ENCODE measurements at places on chromosomes 2 and 18.

GRCh38 chr2:236365258-236366048 is 101.2 kb upstream of the ASB18 start:
- no peak for DNase-seq

DNA sequence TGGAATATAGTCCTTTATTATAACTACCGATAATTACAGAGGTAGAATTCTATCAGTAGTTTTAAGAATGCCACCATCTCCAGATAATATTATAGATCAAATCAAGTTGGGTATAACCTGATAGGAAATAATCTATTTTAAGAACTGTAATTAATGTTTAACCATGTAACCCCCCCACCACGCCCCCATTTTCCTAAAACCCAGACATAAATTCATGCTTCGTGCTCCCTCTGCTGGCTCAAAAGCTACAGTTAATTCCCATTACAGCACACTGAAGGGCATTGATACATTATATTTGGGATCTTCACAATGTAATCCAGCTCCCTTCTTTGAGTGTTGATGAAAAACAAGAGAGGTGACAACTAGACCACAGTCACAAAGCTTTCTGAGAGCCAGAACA is 228.0 kb upstream of the SMAD7 start:
- DNase-seq = peak; percentile 13

- DNase-seq = no peak
These were observed 92.1 kb downstream of the ADAM23 start for GRCh38 chr2:206535260-206535986.

DNA sequence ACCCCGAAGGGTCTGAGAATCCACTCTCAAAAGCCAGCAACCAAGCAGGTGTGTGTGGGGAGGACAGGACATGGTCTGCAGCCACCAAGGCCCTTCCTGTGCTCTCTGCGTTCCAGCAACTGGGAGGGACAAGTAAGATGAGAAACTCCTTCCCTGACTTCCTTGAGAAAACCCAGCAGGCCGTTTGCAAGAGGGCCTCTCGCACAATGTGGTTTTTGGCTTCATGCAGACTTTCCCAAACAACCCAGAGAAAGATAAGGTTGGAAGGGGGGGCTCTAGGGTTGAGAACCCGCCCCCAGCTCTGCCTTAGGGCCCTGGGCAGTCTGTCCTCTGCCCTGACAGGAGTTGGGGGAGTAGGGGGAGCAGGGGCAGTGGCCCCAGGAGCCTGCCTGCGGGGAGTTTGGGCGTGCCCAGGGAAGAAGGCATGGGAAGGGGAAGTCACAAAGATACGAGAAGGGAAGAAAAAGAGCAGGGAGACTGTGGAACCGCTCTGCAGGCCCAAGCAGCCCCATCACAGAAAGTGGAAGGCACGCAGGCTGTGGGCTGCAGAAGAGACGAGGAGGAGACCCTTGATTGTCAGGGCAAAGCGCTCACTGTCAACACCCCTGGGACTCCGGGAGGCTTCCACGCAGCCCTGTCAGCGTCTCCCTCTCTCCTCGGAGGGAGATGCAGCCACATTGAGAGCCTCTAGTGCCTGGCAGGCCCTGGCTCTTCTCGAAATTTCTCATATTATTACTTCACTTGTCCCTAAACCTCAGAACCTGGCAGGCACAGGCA is 99.8 kb downstream of the SMAD7 start:
- no peak for DNase-seq

DNA sequence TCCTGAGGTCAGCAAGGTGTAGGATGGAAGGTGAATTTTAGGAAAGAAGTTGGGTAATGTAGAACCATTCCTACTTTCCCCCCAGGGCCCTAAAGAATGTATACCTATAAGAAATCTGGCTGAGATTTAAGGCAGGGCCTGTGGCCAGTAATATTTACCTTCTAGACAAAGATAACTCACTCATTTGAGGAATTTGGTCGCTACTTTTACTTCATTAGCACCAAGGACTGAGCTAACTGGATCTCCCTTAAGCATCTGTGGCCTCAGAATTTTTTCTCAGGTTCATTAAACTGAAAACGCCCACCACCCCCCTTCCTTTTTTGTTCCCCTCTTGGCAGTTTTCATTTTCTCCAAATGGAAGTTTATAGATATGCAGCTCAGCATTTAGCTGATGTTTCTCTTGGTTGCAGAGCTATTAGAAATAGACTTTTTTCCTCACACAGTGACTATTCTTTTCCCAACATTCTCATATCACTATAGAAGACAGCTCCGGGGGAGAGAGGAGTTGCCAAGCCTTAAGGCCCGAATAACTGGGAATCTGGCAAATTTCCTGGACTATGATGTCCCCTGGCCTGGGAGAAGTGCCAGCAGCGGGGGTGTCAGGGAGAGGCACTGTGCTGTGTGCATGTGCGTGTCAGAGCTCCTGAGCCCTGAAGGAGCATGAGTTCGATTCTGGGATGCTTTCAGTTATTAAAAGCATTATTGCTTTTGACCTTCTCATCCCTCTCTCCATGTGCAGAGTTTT is 310.9 kb downstream of the PRKCE start:
- DNase-seq = peak; percentile 68

DNA sequence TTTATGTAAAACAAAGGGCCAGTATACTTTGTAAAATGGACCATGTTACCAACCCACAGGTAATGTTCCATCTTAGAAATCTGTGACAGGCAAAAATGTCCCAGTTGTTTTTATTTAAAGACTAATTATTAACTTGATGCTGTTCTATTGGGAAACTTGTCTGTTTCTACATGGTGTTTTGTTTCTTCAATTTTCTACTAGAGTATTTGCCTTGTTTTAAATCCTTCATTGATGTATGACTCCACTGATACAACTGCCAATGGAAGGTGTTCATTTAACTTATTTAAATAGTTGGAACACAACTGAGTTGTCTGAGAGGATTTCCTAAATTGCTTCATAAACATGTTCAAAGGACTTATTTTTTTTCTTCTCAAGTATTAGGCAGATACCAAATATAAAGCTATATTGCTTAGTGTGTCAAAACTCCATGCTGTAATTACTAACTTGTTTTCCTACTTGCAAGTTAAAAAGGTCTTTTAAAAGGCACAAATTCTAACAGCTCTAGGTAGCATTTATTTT is 152.0 kb upstream of the XPO1 start:
- no peak for DNase-seq
